Esophagus muscularis mucosa (tissue), 4 donors: ENCODE measurements at places on chromosomes 12 and 14. TPM values are rescaled to one million over a fixed set of nuclear protein-coding genes. Genes with fewer than 3 reads are reported as not detected.

GRCh38 chr14:22767323-22767589 lies 768 bp downstream of the OXA1L start:
- DNase-seq = no peak

DNA sequence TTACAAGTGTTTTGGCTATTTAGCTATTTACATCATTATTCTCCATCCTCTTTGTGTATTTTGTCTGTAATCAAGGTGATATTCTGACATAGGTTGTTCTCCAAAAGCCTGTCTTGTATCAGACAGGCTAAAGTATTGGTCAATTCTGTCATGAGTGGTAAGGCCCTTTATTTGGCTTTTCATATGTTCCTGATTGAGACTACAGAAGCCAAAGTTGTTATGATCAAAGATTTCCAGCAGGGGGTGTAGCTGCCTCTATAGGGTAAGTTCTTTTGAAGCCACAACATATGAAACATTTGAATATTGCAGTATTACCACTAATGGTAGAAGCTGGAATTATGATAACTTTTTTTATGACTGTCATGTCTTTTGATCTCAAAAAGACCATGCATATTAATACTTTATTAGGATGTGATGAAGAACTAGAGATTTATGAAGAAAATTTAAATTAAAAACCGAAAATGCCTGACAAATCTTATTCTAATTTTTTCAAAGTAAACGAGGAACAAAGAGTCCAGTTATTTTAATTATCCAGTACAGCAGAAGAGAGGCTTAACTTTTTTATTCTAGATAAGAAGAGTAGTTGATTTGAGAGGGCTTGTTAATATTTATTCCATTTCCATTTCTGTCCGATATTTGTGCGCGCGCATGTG lies 3.4 kb upstream of the ARHGAP5 start:
- no peak for DNase-seq

DNA sequence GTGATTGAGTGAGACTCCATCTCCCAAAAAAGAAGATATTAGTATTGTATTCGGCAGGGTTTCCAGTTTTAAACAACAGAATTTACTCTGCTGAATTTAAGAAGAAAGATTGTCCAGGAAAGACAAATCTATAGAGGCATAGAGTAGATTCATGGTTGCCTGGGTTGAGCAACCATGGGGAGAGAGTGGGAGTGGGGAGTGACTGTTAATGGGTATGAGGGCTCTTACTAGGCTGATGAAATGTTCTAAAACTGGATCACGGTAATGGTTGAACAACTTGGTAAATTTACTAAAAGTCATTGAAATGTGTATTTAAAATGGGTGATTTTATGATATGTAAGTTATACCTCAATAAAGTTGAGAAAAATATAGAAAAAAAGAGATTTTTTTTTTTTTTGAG lies 13.9 kb upstream of the C12orf76 start:
- DNase-seq = no peak

GRCh38 chr14:88255196-88255595 lies 67.9 kb downstream of the KCNK10 start:
- no peak for DNase-seq

DNA sequence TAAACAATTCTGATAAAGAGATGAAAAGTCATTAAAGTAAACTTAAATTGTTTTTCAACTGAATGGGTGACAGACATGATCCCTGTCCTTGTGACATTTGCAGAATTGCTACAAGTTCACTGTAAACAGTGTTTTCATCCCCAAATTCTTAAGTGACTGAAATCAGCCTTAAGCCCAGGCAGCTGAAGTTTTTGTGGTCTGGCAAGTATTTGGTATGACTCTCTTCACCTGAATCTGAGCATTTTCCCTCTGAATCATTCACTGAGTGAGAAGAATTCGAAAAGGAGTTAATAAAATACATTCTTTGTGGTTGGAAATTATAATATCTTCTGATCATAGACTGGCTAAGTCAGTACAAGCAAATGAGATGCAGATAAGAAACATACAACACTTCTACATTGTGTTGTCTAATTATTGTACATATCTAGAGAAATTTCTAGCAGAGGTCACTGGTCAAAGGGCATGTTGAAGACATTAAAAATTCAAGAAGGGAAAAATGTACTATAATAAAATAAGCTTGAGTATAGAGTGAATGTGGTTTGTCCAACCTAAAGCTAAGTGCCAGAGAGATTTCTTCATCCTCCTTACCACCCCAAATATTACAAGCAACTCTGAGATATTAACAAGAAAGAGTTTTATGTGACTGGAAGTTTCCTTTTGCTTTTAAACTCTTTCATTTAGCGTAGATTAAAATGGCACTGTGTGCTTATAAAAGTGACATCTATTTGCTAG lies 177.8 kb upstream of the DIO2 start:
- no peak for DNase-seq

The RPS6KL1 gene
- 5.3 TPM for total RNA-seq

The KLHL28 gene
- 10.8 TPM for total RNA-seq

The CLEC1B gene
- not detected for total RNA-seq

The COX8C gene
- not detected for total RNA-seq

The OAS2 gene
- total RNA-seq = 9.1 TPM
